NCI-H510A treated with DMSO at 0.1 percent for 48 hours (cell line): ENCODE measurements at places on chromosomes 5 and 9.

DNA sequence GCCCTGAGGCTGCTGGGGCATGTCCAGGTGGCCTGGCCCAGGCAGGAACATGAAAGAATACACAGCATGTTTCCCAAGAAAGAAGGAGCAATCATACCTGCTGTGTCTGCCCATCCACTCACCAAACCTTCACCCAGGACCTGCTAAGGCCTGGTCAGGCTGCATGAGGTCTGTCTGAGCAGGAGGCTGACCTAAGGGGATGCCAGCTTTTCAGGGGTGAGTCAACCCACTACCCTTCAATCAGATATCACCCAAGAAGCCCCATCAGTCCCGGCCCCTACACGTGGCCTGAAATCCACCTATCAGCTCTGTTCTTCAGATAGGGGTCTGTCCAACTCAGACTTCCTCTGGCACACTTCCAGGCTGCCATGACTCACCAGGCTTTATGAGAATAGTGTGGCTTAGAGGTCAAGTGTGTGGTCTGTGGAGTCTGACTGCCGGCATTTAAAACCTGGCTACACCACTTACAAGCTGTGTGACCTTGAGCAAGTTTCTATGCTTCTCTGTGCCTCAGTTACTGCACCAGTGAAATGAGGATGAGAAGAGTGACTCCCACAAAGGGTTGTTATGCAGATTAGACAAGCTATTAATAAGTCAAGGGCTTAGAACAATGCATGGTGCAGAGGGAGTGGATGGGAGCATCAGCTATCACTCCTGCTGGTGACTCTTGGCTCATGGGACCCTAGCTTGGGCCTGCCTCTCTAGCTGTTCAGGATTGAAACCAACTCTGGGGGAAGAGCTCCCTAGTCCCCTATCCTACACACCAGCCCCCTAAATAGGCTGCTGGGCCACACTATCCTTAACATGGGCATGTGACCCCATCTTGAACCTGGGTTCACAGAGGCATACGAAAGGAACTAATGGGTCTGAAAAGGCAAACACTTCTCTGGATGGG lies 130.3 kb downstream of the PAX5 start:
- no peak for DNase-seq

DNA sequence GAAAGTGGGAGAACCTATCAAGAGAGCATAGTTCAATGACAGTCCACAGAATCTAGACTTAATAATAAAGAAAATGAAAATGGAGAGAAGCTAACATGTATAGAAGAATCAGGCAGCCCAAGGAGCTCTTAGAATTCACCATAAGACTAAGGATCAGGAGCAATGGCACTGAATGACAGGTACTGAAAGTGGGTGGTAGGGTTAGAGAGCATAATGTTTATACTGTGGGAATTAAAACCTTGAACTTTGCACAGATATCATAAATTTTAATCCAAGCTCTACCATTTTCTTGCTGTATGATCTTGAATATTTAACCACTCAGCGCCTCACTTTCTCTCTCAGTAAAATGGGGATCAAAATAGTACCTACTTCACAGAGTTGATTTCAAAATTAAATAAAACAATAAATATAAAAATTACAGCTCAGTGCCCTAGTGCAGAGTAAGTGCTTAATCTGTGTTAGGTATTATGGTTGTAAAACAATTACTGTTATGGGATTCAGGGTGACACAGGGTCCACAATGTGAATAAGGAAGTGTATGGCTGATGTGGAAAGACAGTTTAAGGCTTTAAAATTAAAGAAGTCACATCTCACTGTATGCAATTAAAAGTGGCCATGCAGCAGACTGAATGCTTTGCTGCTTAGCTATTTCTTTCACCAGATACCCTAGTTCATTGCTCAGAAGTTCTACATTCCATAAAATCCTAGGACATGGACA lies 319.8 kb downstream of the HINT1 start:
- no peak for DNase-seq

DNA sequence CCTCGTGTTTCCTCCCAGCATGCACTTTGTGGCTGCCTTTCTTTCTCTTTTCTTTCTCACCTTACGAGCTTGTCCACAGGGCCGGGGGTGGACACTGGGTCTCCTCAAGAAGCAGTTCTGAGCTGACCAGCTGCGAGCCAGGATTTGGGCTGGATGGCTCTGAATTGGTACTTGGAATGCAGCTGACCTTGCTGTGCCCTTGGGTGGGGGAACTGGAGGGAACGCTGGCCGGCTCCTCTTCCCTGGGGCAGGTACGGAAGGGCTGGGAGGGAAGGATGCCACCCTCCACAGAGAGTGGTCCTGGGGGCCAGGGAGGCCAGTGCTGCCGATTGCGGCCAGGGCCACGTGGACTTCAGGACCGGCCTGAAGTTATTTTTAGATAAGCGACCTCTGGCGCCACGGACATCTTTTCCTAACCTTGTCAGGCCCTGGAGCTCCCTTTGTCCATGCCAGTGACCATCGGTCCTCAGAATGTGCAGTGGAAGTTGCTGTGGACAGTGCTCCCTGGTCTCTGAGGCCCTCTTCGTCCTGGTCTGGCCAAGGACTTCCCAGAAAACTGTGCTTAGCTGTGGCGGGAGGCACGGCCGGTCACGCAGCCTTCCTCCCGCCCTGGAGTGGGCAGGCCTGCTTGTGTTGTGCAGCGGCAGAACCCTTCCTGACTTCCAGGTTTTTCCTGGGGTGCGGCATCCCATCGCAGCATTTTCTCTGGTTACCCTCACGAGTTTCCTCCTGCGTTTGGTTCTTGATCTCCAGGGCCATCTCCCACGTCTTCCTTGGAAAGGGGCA lies 13.5 kb upstream of the AHRR start:
- DNase-seq: no peak

DNA sequence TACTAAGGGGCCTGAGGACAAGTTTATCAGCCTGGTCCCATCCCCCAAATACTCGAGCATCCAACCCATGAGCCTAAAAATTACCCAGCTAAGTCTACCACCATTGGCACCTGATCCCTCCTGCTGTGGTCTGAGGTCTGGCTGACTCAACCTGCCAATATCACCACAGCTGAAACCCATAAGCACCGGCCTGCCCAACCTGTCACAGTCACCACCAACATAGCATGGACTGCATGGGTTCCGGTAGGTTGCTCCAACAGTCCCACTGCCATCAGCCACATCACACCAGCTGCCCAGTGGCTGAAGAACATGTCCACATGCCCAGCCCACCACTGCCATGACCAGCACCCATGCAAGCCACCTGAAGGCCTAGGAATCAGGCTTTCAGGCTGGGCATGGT lies 495.0 kb downstream of the PRELID2 start:
- DNase-seq: no peak

GRCh38 chr9:89969156-89969675 lies 364.4 kb downstream of the GADD45G start:
- DNase-seq: peak; percentile 81

DNA sequence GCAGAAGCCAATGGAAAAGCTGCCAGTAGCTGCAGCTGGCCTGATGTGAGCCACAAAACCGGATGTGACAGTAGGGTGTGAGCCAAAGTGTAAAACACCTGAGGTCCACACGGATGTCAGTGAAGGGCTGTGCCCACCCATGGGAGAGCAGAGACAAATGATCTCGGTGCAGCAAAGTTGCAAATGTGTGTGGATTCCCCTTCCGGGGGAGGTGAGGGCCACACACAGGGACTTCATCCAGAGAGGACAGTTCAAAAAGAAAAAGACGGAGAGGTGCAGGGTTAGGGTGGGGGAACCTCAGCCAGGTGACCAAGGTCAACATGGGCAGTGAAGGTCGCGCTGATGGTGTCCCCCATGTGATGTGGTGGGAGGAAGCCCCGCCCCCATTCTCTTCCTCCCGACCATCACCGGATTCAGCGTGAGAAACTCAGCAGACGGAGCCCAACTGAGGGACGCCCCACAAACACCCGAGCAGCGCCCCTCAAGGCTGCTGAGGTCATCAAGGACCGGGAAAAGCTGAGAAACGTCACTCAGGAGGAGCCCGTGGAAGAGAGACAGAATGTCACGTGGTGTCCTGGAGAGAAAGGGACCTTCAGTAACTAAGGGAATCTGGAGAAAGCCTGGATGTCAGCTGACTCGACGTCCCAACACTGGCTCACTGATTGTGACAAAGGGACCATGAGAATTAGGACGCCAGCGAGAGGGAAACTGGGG lies 11.4 kb upstream of the PTGDS start:
- no peak for DNase-seq

- DNase-seq: peak; percentile 6
Observed at GRCh38 chr9:105405514-105406131, 42.2 kb upstream of the FSD1L start.

DNA sequence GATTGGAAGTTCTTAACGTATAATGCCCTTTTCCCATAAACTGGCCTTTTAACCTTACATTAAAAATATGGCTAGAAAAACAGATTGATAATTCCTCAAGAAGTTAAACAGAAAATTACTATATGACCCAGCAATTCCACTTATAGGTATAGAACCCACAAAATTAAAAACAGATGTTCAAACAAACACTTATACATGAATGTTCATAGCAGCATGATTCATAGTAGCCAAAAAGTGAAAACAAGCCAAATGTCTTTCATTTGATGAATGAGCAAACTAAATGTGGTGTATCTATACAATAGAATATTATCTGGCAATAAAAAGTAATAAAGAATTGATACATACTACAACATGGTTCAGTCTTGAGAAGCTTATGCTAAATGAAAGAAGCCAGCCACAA lies 35.5 kb downstream of the POU5F2 start:
- no peak for DNase-seq

GRCh38 chr5:32072054-32072453 lies 102.1 kb downstream of the GOLPH3 start:
- no peak for DNase-seq

GRCh38 chr9:87677776-87678587 lies 47.9 kb upstream of the CTSL start:
- DNase-seq: no peak

DNA sequence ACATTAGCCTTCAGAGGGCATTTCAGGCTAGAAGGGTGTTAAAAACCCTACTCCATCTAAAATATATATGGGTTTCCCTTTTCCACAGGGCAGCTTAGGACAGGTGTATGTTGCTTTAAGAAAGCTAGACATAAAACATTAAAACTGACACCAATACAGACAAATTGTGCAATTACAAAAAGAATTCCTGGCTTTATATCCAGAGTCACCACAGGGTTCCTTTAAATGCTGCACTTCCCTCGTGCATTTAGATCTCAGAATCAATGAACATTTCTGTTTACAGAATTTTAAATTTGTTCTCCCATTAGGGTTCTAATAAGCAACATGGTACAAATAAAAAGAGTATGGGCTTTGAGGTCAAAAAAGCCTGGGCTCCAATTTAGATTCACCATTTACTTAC lies 170.2 kb downstream of the MAPKAP1 start:
- DNase-seq: no peak

- DNase-seq: no peak
Observed at GRCh38 chr5:172235827-172236736, 42.1 kb downstream of the EFCAB9 start.

DNA sequence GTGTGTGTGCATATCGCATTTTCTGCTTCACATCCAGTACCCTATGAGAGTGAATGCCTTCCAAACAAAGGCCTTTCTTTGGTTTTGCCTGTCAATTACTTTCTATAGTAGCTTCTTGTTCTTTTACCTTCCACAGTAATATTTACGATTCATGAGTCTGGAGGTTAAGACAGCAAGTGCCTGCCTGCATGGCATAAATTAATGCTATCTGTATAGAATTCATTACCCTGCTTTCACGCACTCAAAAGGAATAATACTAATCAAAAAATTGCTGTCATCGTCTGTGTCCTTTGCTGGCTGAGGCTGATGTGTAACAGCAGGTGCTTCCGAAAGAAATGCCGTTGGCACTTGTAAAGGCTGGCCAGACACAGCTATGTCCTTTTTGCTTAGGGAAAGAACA lies 1304.4 kb upstream of the CDH6 start:
- DNase-seq: no peak

DNA sequence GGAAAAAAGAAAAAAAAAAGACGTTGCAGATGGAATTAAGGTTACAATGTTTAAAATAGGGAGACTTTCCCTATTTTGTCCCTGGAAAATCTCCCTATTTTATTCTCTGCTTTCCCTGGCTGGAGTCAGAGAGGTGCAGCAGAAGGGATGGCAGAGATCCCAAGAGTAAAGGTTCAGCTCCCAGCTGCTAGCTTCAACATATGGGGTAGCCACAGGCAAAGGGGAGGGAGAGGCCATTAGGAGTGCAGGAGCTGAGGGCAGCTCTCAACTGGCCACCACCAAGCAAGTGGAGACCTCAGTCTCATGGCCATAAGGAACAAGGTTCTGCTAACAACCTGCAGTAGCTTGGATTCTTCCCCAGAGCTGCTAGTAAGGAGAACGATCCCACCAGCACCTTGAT lies 367.0 kb upstream of the DAP start:
- DNase-seq: no peak

DNA sequence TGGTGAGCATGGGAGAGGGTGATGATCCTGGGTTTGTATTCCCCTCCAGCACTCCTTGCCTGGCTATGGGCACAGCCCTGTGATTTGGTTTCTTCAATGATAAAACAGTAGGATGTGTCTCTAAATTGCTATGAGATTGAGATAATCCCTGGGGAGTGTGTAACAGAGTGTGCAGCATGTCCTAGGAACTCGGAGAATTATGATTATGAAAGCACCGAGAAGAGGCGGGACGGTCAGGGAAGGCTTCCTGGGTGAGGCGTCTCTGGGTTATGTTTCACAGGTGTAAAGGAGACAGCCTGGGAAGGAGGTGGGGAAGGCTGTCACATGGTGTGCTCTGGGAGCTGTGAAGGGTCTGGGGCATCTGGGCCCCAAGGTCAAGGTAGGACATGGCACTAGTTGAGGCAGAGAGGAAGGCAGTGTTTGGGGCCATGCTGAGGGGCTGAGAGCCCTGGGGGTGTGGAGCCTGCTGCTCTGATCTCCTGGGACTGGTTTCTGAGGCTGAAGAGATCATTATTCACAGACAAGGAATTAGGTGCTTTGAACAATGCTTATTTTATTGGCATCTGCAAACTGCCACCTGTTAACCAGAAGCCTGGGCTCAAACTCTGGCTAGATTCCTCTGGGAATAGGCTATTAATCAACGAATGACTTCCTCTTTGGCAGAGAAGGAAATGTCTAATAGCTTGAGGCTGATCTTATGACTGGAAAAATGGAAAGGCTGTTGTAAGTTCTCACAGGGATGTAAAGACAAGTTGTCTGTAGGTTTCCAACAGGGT lies 73.8 kb upstream of the IL12B start:
- no peak for DNase-seq

DNA sequence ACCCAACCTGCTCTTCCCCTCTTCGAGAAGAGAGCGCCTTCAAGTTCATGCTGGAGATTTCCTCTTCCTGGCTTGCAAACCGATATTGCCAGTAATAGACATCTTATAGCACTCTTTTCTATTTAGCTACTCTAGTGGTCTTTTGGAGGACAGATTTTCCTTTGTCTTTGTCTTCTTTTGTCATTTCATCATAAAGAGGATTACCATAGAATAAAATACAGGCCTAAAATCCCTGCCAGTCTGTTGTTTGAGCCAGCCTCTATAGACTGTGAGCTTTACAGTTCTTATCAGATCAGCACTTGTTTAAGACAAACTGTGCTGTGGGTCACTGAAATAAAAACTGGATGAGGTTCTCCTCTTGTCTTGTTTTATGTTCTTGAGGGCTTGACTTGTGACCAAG lies 802.8 kb downstream of the NR2F1-AS1 start:
- DNase-seq: no peak

GRCh38 chr9:35906923-35907699 lies 1.1 kb downstream of the HRCT1 start:
- DNase-seq: peak; percentile 6
